Stimulated activated CD4-positive, alpha-beta T cell treated with anti-CD3 and anti-CD28 coated beads, Interleukin-1b, Interleukin-23, amount 100 ng/mL, for 1 hour (primary cell): ENCODE measurements at places on chromosomes 5 and 9.

DNA sequence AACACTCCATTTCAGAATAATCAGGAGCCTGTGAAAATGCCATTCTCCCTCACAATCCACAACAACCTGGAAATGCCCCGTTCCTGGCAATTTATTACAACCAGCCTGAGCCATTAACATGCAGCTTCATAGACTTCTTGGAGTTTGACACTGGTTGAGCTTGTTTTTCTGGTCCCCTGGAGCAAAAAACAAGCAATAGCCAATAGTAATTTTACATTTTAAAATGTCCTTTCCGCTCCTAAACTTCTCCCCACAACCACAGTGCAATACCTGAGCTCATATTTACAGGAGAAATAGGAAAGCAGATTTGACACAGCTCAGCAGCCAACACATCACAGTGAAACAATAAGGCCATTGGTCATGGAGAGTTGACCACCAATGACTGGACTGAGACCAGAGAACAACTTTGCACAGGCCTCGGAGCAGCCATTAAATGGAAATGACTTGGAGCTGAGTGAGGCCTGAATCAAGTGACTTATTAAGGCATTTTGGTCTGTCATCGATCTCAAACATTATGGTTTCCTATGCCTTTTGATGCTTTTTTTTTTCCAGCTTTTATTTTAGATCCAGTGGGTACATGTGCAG lies 73.0 kb downstream of the ENC1 start:
- no peak for DNase-seq

GRCh38 chr9:2700398-2700797 lies 16.9 kb upstream of the KCNV2 start:
- no peak for DNase-seq

DNA sequence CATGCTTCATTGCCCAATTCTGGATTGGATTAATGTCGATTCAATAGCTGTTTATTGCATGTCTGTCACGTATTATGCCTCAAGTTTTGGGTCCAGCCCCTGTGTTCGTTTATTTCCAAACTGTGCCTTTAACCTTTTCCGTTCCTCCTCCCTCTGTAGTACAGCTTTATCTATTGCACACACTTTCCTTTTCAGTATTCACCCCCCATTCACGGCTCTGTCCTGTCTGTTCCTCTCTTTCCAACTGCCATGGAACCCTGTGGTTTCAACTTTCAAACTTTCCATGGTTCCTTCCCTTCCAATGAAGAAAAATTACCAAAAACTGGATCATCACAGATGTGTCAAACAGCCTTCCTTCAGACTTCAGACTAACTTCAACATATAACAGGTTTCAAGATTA lies 17.1 kb downstream of the SMARCA2 start:
- no peak for DNase-seq

- DNase-seq = no peak
Observed at GRCh38 chr9:137694962-137695875, 76.4 kb downstream of the EHMT1 start.

DNA sequence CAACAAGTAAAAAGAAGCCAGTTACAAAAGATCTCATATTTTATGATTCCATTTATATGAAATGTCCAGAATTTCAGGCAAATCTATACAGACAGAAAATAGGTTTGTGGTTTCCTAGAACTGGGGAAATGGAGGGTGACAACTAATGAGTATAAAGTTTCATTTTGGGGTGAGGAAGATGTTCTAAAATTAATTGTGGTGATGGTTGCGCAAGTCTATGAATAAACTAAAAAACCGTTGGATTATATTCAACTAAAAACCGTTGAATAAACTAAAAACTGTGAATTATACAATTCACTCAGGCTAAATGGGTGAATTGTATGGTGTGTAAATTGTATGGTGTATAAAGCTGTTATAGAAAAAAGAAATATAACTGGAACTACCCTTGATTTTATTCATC lies 47.6 kb downstream of the ADAMTS6 start:
- no peak for DNase-seq

DNA sequence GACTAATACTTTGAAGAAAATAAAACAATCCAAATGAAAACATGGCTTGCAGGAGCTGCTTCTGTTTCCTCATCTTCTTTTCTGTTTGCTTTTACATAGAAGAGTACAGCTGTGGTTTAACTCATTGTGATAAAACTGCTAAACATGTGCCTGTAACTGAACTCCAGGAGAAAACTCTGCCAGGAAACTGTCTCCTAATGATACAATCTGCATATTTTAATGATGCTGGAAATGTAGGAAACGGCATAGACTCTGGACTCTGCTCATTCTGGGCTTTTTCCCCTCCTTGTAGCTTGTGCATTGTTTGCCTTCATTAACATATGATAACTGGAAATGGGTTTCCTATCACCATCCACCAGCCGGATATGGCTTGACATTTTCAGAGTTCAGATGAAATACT lies 813.3 kb upstream of the WWC1 start:
- DNase-seq = no peak

DNA sequence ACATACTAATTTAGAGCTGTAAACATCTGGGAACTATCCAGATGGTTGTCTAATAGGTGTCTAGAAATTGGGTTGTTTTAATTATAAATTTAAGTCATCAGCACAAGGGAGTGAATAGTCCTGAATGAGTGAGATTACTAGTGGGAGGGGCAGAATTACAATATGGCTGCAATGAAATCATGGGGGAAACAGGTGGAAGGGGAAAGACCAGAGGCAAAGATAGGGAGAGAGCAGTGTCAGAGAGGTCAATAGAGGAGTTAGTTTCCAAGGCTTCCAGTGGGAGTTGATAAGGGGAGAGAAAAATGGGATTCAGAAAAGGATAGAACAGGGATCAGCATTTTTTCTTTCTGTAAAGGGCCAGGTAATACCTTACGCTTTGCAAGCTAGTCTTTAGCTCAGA lies 8.9 kb downstream of the AK6 start:
- no peak for DNase-seq

- no peak for DNase-seq
Observed at GRCh38 chr9:91040371-91041215, 239.0 kb downstream of the SYK start.

DNA sequence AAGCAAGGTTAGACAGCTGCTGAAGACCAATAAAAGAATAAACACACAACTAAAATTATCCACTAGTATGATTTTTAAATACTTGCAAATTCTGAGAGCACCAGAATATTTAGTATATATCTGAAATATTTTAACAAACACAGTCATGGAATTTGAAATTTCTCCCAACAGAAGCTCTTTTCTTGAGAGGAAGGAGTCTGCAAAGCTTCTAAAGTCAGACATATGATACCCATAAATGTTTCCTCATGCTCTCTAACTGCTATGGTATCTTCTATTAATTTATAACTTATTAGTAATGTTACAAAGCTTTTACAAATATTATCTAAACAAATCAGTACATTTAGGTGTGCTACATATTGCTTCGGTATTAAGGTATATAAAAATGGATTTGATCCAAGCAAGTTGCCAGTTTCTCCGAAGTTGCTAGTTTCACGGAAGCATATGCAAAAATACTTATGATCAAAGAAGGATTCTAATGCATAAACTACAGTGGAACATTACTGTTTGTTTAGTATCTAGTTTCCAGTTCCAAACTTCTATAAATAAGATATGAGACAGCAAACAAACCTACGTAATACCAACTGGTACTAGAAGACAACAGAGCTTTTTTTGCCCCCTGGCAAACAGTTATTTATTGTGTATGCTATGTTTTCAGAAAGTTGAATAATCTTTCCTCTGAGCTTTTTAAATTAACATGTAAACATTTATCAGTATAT lies 22.0 kb downstream of the FNIP1 start:
- DNase-seq = no peak

DNA sequence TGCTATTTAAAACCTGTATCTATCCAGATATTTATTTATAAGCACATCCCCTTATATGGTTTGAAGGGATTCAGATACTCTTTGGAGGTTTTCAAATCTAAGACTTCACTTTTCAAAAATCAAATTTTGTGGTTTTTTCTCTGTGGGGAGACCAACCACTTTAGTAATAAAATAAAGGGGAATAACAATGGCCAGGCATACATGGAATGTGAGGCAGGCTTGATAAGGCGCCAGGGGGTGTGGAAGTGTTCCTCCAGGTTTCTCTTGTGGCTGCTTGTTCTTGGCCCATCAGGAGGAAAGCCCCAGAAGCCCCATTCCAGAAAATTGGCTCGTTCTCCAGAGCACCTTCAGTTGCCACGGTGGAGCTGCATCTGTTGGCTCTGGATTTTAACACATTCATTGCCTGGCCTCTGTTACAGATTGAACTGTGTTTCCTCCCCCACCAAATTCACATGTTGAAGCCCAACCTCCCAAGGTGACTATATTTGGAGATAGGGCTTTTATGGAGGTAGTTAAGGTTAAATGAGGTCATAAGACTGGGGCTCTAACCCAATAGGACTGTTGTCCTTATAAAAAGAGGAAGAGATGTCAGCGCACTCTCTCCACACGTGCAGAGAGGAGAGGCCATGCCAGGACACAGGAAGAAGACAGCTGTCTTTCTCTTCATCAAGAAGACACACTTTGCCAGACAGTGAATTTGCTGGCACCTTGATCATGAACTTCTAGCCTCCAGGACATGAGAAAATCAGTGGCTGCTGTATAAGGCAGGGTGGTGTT lies 195.9 kb downstream of the TMEM38B start:
- DNase-seq = no peak

GRCh38 chr9:72193478-72193881 lies 44.2 kb downstream of the GDA start:
- no peak for DNase-seq

DNA sequence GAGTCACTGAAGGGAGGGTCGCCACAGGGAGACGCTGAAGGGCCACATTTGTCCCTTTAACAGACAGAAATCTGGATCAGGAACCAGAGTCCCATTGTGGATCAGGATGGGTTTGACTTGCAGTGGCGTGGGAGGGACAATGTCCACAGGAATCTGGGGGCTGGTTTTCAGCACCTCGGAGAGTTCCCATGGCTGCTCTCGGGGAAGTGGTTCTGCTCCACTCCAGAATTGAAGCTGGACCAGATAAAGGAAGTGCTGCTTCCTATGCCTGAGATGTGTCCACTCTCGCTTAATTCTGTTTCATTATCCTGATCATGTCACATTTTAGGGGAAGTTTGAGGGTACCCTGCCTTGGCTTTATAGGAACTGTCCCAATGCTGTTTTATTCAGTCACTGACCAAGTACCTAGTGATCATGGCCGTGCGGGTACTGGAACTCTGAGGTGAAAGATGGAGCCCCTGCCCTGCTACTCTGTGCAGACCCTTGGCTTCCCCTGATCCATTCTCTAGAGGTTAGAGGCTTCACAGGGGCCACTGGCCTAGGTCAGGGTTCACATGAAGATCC lies 28.7 kb downstream of the ENHO start:
- no peak for DNase-seq

- DNase-seq = no peak
Observed at GRCh38 chr5:7850395-7851239, at the start of gene CFAP90. CFAP90 (minus strand) TSS chr5:7851133; CDS start chr5:7851021, 112 bp downstream.

- DNase-seq = no peak
Observed at GRCh38 chr5:994272-994607, 14.4 kb upstream of the NKD2 start.

DNA sequence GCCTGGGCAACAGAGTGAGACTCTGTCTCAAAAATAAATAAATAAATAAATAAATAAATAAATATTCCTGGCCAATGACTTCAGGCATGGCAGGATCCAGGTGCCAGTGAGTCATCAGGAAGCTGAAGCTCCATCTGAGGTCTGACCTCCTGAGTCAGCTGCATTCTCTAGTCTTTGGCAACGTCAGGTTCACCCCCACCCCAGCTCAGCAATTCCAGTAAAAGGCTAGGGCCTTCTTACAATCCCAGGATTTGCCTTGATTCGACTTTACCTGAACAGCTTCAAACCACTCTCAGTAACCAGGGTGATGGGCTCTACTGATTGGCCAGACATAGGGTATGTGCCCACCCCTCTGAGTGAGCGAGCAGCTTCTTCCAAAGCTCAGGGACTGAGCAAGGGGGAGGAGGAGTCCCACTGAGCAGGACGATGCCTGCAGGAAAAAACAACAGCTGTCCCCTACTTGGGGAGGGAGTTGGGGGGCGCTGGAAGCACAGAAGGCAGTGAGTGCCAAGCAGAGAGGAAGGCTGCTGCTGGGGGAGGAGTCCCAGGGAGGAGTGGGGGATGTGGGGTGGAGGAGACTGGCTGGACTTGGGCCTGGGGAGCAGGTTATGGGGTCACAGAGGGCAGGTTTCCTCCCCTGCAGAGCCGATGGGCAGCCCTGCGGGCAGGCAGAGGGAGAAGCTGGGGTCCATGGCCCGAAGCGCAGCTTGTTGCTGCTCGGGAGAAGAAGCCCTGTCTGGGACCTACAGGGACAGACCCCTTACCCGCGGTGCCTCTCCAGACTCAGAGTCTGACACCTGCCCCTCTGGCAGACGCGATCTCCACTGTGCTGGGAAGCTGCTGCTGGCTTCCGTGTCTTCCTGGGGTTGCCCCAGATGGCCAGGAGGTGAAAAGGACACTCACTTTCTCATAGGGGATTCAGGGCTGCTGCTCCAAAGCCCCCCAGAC lies 25.9 kb upstream of the UNC5A start:
- no peak for DNase-seq

GRCh38 chr9:73204936-73205335 lies 53.3 kb downstream of the ANXA1 start:
- DNase-seq = no peak

DNA sequence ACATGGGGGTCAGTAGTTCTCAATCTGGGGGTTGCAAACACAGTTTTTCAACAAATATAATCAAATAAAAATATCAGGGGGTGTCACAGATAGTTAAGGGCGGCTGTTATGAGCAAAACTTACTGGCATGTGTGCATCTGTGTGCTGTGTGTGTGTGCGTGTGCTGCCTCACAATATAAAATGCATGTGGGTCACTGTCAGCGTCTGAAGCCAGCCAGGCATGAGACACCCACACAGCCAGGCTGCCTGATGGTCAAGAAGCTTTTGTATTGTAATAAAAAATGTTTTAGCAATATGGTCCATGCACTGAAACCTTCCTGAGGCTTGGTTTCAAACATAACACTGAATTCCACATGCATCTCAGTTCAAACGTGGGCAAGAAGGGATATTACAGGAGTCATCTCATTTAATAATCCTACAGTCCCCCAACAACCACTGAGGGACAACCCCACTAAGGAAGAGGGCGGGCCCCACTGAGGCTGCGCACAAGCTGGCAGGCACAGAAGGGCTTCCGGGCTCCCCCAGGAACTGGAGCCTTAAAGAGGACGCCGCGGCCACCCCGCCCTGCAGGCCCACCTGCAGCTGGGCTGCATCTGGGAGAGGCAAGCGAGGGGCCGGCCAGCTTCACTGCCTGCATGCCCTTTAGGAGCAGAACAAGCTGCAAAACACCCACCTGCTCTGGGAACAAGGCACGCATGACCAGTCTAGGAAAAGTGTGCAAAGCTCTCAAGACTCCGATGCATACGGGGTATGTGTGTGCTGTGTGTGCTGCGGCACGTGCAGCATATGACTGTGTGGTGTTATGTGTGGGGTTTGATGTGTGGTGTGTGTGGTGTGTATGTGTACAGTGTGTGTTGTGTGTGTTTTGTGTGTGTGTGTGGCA lies 14.1 kb downstream of the SEMA4D start:
- no peak for DNase-seq

GRCh38 chr5:88845081-88845697 lies 37.8 kb downstream of the MEF2C start:
- DNase-seq = no peak
